ENCODE measurements at places on chromosomes 11 and 22. TPM values are rescaled to one million over a fixed set of nuclear protein-coding genes. Genes with fewer than 3 reads are reported as not detected.

Gene NXPE2
- total RNA-seq: not detected

Gene NARS2
- 25.1 TPM for total RNA-seq

Gene FGF4
- total RNA-seq: not detected

Gene CHST1
- not detected for total RNA-seq

- DNase-seq: no peak
Measured at GRCh38 chr22:43474161-43475101, 62.6 kb downstream of the MPPED1 start.

DNA sequence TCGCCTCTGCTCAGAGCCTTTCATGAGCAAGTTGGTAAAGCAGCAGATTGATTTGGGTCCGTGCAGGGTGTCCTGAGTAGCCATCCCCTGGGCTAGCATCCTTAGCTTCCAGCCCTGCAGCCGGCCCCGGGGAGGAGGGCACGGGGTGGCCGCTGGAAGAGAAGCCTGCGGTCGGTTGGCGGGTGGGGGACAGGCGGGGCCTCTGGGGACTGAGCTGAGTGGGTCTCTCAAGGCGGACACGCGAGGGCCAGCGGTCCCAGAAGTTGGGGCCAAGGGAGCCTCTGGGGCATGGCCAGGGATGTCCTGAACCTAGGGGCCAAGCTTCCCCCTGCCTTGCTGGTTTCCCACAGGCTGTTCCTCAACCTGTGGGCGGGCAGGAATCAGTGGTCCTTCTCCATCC lies 143.0 kb downstream of the TBC1D22A start:
- DNase-seq: no peak

DNA sequence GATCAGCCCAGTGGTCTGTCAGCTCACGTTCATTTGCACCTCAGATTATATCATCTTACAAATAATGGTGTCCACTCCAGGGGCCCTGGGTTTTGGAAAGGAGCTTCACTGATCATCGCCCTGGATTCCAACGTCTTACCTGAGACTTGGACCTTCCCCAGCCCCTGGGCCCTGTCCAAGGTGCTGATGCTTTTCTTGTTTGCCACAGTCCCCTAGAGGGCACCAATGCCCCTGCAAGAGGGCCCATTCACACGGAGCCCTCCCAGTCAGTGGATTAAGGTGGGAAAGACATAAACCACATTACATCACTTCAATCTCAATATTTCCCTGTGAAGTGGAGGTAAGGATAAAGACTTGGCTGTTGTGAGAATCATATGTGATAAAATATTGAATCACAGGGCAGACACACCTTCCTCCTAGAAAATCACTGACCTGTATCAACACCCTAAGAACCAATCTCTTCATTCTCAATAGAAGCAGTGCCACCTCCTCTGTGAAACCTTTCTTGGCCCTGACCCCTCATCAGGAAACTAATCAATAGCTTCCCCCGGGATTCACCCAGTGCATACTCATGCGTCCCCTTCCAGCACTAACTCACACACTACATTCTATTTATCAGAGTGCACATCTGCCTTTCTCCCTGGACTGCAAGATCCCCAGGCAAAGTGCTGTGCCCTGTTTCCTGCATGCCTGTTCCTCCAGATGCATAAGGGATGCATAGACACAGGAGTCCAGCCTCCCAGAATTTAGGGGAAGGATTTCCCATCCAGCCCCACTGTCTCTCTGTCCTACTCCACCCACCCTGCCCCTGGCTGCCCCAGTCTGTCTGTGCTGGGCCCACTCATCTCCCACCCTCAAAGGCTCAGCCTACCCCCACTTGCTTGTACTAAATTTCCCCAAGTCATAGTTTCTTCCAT lies 167.0 kb downstream of the BUD13 start:
- DNase-seq: peak; percentile 46

DNA sequence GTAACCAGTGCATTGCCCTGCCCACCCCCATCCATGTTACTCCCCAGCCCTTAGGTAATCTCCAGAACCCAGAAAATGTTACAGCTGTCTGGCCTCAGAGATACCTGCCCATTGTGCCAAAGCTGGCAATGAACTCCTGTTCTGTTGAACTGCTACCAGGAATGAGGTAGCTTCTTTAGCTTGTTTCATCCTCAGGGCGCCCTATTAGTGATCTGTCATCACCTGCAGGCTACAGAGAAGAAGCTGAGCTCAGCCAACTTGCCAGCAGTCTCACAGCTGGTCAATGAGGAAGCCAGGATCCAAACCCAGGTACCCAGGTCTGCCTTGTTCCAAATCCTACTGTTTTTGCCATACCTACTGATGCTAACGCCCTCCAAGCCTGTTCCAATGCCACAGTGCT lies 88.7 kb downstream of the GALNT18 start:
- no peak for DNase-seq

DNA sequence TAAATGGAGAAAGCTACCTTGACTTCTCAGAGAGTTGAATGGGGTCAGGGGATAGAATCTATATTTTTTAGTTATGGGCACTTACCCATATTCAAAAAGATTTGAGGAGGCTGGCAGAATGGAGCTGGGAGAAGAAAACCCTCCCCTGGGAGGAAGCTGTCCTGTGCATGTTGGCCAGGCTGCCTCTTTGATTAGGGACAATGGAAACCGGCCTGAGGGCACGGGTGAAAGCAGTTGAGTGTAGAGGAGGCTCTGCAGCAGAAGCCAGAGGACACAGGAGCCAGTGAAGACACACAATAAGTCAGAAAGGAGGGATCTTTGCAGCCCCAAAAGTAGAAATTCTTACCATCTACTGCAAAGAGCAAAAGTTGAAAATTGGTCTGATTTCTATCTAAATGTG lies 66.6 kb upstream of the B3GAT1 start:
- no peak for DNase-seq

- DNase-seq: no peak
Measured at GRCh38 chr22:39179841-39180335, 27.4 kb upstream of the CBX7 start.

DNA sequence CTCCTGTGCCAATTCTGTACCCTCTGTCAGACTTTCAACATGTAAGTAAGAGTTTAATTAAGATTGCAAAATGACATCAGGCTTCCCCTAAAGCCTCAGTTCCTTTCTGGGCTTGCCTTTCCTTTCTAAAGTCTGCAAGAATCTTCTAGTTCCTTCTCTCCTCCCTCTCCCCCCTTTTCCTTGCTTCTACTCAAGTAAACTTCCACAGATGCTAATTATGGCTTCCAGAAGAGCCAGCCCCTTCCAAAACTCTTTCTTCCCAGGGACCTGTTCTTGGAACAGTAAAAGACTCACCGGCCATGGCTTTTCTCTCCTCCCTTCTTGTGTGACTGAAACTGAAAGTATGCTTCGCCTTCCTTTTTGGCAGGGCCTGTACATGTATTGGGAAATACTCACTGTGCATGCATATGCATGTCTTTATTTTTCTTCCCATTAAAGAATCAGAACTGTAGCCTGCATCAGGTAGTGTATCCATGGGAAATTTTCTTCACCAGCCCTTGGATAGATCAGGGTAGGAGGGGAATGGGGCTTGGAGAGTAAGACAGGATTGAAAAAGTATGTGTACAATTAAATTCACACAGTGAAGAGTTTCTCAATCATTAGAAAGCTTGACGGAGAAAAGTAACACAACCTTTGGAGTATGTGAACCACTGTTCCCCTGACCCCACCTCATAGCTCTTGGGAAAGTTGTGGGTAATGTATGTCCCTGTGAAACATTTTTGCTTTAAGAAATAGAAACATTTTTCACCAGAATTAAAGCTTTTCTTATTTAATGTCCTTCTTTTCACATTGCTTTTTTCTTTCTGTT lies at the start of gene CASP1:
TSS of gene CASP1 (minus strand) at position 332 of the 808 bp plus-strand sequence. CDS start at position 301, 31 bp downstream.
- no peak for DNase-seq

- DNase-seq: no peak
Measured at GRCh38 chr22:32587449-32587848, 112.8 kb downstream of the FBXO7 start.

- no peak for DNase-seq
Measured at GRCh38 chr11:124893781-124894401, 3.8 kb downstream of the ROBO4 start.

GRCh38 chr22:23001463-23001862 lies 68.9 kb upstream of the GNAZ start:
- DNase-seq: no peak
